ENCODE measurements at places on chromosomes 11 and 22.

- no peak for DNase-seq
These were observed 78.3 kb downstream of the SLC17A6 start for GRCh38 chr11:22416462-22416861.

DNA sequence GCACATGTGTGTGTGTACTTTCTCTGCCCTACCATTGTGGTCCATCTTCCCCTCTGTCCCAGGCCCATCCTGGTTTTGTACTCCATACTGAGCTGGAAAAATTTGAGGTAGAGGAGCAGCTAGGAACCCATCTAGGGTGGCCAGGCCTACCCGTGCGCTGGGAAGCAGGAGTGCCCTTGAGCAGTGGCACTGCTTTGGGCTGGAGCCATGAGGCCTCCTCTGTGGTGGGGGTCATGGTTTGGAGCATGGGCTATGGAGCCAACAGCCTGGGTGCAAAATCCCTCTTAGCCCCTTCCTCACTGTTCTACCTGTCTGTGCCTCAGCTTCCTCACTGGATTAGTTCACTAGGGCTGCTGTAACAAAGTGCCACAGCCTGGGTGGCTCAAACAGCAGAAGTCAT is 21.9 kb upstream of the ALG8 start:
- DNase-seq = no peak

DNA sequence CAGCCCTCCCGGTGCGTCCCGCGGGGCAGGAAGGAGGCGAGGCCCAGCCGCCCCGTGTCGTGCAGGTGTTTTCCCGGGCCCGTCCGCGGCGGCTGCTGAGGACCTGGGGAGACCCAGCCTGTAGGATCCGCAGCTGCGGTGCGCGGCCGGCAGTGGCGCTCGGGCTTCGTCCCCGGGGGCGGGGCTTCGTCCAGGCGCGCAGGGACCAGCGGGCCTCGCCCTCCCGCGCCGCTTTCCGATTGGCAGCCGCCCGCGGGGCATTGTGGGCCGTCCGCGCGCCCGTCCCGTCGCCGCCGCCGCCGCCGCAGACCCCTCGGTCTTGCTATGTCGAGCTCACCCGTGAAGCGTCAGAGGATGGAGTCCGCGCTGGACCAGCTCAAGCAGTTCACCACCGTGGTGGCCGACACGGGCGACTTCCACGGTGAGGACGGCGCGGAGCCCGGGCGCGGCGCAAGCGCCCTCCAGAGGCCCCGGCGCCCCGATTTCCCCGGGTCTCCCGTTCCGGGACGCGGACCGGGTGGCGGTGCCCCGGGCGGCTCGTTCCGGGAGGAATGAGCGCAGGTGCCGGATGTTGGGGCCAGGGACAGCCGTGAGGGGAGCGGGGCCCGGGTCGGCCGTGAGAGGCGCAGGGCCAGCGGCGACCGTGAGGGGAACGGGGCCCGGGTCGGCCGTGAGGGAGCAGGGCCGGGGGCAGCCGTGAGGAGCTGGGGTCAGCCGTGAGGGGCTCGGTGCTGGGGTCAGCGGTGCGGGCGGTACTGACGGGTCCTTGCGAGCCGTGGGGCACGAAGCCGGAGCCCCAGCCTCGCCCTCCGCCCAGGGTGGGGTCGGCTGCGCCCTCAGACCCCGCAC is at the start of gene TALDO1:
TSS of gene TALDO1 (plus strand) at position 307 of the 849 bp plus-strand sequence. CDS start at position 325, 18 bp downstream.
- peak; percentile 91 for DNase-seq

- no peak for DNase-seq
These were observed 29.9 kb downstream of the SYN3 start for GRCh38 chr22:33028234-33028633.

DNA sequence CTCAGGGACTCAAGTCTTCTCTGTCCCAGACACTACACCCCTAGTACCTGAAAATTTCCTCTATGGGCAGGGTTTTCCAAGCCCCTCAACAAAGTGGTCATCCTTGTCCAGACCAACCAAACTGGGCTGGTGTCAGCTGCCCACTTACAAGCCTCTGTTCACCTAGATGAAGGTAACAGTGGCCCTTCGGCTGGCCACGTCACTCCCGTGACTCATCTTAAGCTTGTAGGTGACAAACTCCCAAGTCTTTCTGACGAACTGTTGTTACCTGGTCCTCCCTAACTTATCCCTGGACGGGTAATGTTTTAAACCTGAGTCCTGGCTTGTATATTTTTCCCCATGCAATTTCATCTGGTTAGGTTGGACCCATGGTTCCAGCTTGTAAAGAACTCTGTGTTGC is 4.7 kb downstream of the CXCR5 start:
- no peak for DNase-seq

DNA sequence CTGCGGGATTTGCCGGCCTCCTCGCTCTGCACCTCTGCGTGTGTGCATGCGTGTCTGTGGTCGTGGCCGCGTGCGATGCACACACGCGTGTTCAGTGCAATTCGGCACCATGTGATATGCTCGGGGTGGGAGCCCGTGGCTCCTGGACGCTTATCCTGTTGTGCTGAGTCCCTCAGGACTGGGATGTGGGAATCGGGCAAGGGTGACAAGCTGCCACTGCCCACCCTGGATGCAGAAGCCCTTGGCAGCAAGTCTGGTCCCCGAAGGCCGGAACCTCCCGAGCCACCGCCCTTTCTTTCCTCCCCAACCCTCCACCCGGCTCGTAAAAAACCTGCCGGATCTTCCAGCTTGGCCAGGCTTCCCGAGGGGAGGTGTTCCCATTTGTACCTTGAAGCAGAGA is 128.2 kb downstream of the PHF21B start:
- DNase-seq = no peak

- peak; percentile 77 for DNase-seq
These were observed 4.1 kb upstream of the TBX1 start for GRCh38 chr22:19756288-19757128.

GRCh38 chr11:6926208-6927029 is at the start of gene ZNF215:
Gene ZNF215, plus strand, starts transcription at chr11:6926426. Its CDS starts 5,847 bp downstream, at chr11:6932273.
- DNase-seq = peak; percentile 76

GRCh38 chr11:91967026-91967690 is 257.5 kb upstream of the FAT3 start:
- DNase-seq = no peak

GRCh38 chr22:30763815-30764673 is 69.4 kb downstream of the OSBP2 start:
- peak; percentile 29 for DNase-seq

GRCh38 chr11:43907028-43907975 is 26.7 kb downstream of the ALKBH3 start:
- DNase-seq = no peak

GRCh38 chr22:32827049-32827602 is 25.6 kb downstream of the TIMP3 start:
- DNase-seq = no peak
